CD4-positive, alpha-beta T cell treated with Interleukin-4 for 1 hour (primary cell): ENCODE measurements at places on chromosomes 6 and 20.

- no peak for DNase-seq
These were observed 28.1 kb downstream of the RAMACL start for GRCh38 chr6:166558156-166559005.

DNA sequence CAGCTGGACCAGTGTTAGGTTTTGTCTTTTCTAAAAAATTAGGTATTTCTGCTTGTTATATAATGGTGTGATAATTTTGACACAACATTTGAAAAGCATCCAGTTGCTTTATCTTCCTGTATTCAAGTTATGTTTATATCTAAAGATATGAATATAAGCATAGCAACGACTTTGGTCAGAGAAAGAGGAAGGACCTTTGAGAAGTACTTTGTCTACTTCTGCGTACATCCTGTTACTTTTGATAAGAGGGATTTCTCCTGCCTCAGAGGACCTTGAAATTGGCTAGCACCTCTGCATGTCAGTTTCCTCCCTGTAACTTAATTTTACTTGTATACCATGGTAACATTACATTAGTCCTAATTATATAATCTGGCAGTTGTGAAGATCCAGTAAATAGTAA, 24.8 kb downstream of the PHF20 start:
- peak; percentile 45 for DNase-seq

DNA sequence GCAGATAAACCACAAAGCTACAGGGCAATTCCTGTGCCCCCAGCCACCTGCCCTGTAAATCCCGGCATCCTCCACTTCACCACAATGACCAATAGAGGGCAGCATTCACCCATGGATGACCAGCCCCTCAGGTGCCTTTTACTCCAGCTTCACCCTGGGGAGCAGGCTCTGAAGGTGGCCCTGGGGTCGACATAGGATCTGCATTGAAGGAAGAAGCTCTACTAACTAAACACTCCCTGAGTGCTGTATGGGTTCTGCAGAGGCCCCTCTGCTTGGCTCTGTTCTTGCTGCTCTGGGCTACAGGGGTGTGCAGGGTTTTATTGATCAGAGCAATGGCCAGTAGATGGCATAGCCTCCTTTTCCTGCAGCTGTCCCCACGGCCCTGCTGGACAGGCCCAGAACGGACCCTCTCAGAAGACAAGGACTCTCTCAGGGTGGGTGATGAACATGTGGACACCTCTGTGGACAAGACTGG, 20.3 kb downstream of the CST4 start:
- DNase-seq = peak; percentile 42

- no peak for DNase-seq
These were observed 174.2 kb upstream of the HDAC2 start for GRCh38 chr6:114144887-114145851.

DNA sequence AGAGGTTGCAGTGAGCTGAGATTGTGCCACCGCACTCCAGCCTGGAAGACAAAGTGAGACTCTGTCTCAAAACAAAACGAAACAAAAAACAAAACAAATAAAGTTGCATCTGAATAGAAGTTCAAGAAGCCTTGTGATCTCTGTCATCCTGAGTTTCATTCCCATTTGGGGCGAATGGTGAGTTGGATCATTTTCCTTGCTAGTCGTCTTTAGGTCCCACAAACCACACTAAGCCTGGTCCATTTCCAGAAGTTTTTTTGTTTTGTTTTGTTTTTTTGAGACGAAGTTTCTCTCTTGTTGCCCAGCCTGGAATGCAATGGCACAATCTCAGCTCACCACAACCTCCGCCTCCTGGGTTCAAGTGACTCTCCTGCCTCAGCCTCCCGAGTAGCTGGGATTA, 33.8 kb downstream of the ZNF217 start:
- no peak for DNase-seq

GRCh38 chr6:119649531-119649930, 300.0 kb upstream of the MAN1A1 start:
- no peak for DNase-seq

DNA sequence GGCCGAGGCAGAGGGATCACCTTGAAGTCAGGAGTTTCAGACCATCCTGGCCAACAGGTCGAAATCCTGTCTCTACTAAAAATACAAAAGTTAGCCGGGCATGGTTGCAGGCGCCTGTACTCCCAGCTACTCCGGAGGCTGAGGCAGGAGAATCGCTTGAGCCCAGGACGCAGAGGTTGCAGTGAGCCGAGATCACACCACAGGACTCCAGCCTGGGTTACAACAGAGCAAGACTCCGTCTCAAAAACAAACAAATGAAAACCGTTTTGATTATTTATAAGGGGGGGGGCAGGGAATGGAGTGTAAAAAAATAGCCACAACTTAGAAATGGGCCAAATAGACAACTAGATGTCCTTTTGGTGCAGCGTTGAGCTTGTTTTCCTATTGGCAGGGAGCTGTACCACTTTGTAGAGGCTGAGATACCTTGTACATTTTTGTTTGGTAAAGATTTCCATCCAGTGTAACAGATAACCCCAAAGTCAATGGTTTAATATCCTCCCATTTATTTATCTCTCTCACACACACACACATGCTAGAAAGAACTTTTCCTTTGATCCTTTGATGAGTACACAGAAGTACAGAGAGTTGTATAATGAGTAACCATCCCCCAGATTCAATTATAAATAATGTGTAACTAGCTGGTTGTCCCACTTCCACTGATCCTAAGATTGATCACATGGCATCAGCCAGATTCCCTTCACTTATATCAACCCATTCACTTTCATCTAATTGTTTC, 477.5 kb downstream of the PRKN start:
- no peak for DNase-seq

GRCh38 chr20:49219091-49219923, at the start of gene DDX27:
Gene DDX27, plus strand, starts transcription at chr20:49219416. Its CDS starts 33 bp downstream, at chr20:49219449.
- peak; percentile 98 for DNase-seq

DNA sequence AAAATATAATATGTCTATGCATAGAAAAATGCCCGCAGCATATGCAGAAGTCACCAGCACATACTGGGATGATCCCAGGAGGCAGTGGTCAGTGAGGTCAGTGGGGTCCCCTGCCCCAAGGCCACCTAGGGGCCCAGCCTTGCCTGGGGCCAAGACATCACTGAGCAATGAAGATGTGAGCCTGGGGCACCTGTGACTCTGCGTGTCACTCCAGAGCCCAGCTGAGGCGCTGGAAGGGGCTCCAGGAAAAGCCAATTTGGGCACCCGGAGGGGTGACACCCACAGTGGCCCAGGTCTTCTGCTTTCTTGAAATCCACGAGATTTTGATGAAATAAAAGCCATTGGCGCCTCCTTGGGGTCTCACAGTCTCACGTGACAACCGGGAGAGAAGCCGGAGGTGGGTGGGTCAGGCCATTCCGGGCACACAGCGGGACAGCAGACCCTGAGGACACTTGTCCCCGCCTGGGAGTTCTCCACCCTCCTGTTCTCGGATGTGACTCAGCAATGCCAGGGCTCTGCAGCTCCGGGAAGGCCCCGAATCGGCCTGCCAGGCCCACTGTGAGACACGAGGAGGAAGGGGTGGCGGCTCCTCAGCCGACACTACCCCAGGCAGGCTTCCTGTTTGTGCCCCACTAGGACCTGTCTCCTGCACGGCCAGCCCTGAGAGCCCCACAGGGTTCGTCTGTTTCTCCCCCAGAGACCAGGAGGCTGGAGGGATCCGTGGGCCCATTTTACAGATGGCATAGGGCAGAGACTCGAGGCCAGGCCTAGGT, 24.4 kb upstream of the SLCO4A1 start:
- peak; percentile 77 for DNase-seq

GRCh38 chr6:38143191-38144150, 323.9 kb downstream of the ZFAND3 start:
- no peak for DNase-seq

GRCh38 chr6:62265906-62266525, 20.0 kb downstream of the KHDRBS2 start:
- DNase-seq = no peak
